ENCODE measurements at places on chromosomes 2 and 18.

DNA sequence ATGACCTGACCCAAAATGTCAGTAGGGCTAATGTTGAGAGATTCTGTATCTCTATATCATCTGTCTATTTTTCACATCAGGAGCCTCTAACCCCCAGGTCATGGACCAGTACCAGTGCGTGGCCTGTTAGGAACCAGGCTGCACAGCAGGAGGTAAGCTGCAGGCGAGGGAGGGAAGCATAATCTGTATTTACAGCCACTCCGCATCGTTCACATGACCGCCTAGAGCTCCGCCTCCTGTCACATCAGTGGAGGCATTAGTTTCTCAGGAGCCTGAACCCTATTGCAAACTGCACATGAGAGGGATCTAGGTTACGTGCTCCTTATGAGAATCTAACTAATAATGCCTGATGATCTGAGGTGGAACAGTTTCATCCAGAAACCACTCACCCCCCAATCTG lies 180.6 kb downstream of the RDH14 start:
- no peak for DNase-seq

DNA sequence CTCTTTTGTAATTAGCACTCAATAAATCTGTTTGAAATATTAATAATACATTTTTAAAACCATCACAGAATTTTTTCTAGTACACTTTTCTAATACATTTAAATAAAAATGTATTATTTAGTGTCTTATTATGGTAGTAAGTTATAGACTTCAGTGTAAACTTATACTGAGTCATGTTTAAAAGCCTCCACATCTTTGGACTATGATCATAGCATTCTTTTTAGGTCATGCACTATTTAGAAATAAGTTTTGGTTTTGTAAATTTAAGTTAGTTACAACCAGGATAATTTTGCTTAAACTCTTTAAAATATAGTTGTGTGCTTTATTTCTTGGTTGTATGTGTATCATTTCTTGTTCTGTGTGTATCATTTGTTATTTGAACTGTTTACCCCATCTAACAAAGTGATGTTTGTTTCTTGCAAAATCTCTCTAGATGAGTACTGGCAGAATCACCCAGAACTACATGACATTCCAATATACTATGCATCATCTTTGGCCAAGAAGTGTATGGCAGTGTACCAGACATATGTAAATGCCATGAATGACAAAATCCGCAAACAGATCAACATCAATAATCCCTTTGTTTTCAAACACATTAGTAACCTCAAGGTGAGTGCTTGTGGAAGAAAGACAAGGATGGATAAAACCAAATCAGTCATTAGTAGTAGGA lies 16.7 kb downstream of the CPSF3 start:
- DNase-seq, result no peak

- no peak for DNase-seq
These were observed 250.3 kb upstream of the FOSL2 start for GRCh38 chr2:28142386-28142785.

- no peak for DNase-seq
These were observed 224.8 kb downstream of the NEDD4L start for GRCh38 chr18:58268849-58269248.

DNA sequence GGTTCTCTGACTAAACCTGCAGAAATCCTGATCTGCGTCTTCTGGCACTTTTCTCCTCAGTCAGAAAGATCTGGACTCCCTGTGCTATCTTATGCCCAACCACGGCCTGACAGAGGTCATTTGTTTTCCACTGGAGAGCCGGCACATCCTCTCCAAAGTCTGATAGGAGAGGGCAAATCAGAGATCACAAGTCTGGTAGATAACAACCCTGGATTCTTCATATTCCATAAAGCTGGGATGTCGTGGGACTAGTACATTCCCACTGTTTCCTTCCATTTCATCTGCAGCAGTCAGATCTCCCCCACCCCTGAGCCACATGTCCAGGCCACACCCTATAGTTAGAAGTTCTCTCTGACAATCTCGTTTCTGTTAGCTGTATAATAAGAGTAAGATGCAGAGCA lies 157.0 kb downstream of the MGAT5 start:
- DNase-seq, result no peak

DNA sequence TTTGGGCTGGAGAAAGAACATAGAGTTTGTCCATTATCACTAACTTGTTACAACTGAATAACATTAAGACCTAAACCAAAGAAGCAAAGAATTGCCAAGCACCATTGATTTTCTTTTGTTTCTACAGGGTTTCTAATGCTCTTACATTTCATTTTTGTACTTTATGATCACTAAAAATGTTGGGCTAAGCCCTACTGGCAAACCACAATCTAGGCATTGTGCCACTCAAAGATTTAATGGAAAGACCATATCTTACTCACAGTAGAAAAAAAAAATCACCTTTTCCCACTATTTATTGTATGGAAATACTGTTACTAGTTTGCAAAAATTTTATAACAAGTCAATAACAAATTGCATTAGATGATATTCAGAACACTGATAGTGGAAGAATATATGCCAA lies 447.4 kb upstream of the PKDCC start:
- no peak for DNase-seq

DNA sequence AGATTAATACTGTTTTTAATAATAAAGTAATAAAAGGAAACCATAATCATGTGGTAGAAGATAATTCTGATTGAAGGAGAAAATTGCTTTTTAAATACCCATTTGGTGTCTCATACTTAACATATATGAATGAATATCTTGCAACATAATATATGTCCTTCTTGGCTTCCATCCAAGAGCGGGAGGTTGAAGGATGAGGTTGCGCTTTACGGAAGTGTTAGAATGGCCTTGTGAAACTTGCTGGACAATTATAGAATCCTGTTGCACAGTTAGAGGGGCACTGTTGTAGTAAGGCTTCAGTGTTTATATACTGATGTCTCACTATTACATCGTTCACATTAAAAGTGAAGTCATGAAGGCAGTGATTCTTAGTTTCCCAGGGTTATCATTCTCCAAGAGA lies 9.4 kb downstream of the INSIG2 start:
- no peak for DNase-seq
